ENCODE measurements at places on chromosomes 2 and 18.

GRCh38 chr2:197803033-197803444, 1.4 kb upstream of the PLCL1 start:
- no peak for DNase-seq

DNA sequence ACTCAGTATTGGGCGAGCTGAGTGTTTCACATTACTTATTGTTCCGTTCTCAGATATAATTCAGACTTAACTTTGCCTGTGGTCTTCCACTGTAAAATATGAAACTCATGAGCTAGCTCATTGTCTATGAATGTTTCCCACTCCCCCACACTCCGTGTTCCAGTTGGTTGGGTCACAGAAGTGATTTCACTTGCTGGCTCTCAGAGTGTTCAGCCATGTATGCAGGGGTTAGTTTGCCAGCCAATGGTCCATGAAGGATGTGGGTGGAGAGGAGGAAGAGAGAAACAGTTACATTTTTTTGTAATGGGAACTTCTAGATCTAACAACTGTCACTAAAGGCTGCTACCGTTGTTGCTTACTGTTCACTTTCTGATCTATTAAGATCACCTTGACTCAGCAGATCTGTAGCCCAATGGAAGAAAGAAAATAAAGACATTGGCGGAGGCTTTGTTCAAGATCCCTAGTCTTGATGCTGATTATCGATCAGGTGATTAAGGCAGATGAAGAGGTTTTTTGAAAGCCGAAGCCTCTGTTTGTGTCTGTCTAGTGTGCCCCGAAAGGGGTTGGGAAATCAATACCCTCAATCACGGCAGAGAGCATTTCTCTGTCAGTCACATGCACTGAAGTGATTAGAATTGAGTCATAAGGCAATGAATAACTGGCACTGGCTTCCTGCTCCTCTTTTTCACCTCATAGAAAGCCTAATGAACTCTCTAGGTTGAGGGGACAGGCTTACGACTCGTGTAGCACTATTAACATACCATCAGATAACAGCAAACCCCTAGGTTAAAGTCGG, 279.7 kb upstream of the FIGN start:
- no peak for DNase-seq

GRCh38 chr2:59578349-59578748, 975.1 kb downstream of the BCL11A start:
- DNase-seq, result no peak

GRCh38 chr2:151810489-151810888, 17.7 kb downstream of the ARL5A start:
- DNase-seq, result no peak

DNA sequence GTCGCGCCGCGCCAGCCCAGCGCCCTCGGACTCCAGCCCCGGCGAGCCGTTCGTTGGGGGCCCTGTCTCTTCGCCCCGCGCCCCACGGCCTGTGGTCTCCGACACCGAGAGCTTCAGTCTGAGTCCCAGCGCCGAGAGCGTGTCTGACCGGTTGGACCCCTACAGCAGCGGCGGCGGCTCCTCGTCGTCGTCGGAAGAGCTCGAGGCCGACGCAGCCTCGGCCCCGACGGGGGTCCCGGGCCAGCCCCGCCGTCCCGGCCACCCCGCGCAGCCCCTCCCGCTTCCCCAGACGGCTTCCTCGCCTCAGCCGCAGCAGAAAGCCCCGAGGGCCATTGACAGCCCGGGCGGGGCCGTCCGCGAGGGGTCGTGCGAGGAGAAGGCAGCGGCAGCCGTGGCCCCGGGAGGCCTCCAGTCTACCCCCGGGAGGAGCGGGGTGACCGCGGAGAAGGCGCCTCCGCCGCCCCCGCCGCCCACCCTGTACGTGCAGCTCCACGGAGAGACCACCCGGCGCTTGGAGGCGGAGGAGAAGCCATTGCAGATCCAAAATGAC, 1.4 kb downstream of the PHLPP1 start:
- DNase-seq, result no peak

GRCh38 chr2:218244665-218245064, 16.1 kb upstream of the GPBAR1 start:
- DNase-seq, result no peak

- DNase-seq, result no peak
Observed at GRCh38 chr2:210901326-210901725, 344.9 kb downstream of the CPS1 start.

- no peak for DNase-seq
Observed at GRCh38 chr2:219723311-219723710, 95.9 kb downstream of the SLC4A3 start.

DNA sequence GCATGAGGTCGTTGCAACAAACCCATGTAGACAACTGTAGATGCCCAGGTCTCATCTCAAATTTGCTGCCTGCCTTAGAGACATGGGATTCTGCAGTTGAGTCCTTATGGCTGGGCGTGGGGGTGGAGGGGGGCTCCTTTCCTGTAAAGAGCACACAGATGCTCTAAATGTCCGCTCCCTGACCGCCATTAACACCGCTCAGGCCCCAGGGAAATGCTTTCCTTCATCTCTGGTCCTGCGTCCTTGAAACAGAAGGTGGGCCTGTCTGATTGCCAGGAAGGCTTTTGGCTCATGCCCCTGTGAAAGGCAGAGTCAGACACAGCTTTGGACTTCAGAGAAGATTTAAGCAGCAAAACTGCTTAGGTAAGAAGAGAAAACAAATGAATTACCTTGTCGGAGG, 25.7 kb downstream of the GPR39 start:
- no peak for DNase-seq

GRCh38 chr18:55038162-55038561, 78.9 kb upstream of the CCDC68 start:
- no peak for DNase-seq

DNA sequence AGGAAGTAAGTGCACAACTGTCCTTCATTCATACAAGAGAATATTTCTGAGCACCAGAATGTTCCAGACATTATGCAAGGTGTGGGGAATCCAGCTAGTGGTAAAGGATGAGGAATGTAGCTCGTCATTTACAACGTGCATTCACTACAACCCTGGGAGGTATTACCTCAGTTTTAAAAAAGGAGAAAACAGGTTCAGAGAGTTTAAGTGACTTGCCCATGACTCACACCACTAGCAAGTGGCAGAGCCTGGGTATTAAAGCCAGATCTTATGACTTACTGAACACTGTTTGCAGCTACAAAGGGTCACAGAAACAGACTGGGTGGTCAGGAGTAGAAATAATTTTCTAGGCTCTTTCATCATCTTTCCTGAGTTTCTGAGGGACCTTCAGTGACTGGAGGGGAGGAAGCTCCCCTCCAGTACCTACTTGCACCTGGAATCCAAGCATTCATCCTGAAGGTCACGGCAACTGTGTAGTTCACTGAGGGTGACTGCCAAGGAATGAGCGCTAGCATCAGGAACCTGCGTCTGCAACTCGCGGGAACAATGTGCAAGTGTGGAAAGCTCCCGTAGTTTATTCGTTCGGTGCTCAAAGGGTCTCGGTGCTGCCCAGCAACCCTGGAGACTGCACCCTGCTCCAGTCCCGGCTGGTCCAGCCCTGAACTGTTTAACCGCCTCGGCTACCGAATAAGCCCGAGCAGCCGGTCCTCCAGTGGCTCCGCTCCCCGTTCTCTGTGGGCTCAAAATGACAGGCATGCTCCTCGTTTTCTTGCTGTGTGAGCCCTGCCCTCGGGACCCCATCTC, 647 bp downstream of the CCDC121 start:
- no peak for DNase-seq

GRCh38 chr18:35174093-35174731, 66.6 kb upstream of the ZNF397 start:
- no peak for DNase-seq

DNA sequence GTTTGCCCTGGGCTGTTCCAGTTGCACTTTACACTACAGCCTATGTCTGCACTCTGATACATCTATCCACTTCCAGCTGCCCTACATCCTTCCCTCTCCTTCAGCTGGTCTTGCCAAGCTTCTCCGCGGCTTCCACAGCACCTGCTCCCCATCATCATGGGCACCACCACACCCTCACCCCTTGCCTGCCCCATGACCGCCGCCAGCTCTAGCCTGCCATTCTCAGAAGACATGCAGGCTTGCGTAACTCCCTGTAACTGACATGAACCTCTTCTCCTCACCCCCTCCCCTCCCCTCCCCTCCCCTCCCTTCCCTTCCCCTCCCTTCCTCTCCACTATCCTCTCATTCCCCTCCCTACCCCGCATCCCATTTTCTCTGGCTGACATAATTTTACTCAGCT, 46.0 kb downstream of the PAX8 start:
- DNase-seq, result no peak

DNA sequence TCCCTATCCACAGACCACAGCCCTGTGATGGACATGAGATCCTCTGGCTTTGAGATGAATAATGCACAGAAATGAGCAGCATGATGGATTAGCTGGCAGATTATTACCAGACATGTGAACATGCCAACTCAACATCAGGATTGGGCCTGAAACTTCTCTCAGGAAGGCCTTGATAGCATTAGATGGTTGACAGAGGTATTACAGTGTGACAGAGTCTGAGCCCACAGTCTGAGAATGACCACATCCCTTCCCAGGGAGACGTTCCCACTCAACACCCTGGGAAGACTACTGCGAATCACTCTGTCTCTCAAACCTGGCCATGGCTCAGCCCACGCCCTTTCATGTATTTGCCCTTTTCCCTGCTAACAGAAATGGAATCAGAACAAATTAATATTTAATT, 66.9 kb downstream of the BCL11A start:
- DNase-seq, result no peak

DNA sequence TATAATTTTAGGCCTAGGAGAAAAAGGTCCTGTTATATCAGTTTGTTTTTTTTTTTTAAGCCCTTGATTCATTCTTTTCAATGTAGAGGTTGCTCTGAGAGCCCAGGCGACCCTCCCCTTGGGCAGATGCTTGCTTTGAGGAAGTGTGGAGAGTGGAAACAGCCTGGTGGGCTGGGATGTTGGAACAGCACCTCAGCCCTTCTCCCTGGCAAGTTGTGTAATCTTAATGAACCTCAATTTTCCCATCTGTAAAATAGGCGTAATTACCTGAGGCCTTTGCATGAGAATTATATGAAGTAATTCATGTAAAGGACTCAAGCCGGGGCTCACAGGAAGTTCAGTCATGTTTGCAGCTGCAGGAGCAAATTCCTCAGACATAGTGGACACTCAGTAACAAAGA, 49.7 kb upstream of the POMC start:
- DNase-seq, result no peak

GRCh38 chr2:12948231-12948960, 231.7 kb downstream of the TRIB2 start:
- DNase-seq, result no peak

Measured in cerebellar nuclear complex (tissue), 1 donor.